Fibroblast of lung (primary cell): ENCODE measurements at places on chromosomes 13 and 19. TPM values are rescaled to one million over a fixed set of nuclear protein-coding genes. Genes with fewer than 3 reads are reported as not detected.
A peak's percentile ranks its signal among the peaks of the same experiment; 100 is the strongest.

The ZNF416 gene
- total RNA-seq: 6.9 and 9.2 TPM in 2 replicates

The SIGLECL1 gene
- not detected in 2 replicates for total RNA-seq

The RINL gene
- total RNA-seq: 2.6 and 3.5 TPM in 2 replicates

The USHBP1 gene
- total RNA-seq: under 0.01 TPM in 1 of 2 replicates, not detected in the other

DNA sequence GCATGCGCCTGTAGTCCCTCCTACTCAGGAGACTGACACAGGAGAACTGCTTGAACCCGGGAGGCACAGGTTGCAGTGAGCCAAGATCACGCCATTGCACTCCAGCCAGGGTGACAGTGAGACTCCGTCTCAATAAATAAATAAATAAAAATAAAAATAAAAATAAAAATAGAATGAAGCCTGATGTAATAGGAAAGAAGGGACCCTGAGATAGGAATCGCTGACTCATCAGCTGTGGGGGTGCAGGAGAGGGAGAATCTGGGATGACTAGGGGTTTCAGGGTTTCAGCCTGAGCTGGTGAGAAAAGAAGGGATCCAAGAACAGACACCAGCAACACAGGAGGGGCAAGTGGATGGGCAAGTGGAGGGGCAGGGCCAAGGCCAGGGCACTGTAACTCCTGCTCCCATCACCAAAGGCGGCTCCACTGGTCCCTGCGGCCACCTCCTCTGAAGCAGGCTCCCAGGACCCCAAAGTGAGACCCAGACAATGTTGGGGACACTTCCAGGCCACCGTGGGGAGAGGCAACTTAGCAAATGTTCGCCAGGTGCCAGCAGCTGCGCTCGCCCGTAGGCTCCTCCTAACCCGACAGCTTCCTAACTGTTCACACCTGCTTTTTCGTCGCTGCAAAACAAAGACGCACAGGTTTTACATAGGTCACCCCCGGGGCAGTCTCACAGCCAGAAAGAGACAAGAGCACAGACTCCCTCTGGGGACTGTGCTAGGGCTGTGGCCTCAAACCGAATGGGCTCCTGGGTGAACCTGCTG lies 1.2 kb downstream of the HAUS8 start:
- DNase-seq: no peak

- DNase-seq: peak; percentile 84
Measured at GRCh38 chr13:77300176-77301037, 26.5 kb downstream of the MYCBP2 start.

- DNase-seq: peak; percentile 2
Measured at GRCh38 chr19:52542984-52543664, 15.7 kb downstream of the ZNF808 start.

- DNase-seq: no peak
Measured at GRCh38 chr13:22861958-22862466, 318.8 kb upstream of the SGCG start.

GRCh38 chr19:20471431-20471830 lies 94.2 kb downstream of the ZNF737 start:
- no peak for DNase-seq

- no peak for DNase-seq
Measured at GRCh38 chr19:366951-367350, 22.4 kb upstream of the MIER2 start.

DNA sequence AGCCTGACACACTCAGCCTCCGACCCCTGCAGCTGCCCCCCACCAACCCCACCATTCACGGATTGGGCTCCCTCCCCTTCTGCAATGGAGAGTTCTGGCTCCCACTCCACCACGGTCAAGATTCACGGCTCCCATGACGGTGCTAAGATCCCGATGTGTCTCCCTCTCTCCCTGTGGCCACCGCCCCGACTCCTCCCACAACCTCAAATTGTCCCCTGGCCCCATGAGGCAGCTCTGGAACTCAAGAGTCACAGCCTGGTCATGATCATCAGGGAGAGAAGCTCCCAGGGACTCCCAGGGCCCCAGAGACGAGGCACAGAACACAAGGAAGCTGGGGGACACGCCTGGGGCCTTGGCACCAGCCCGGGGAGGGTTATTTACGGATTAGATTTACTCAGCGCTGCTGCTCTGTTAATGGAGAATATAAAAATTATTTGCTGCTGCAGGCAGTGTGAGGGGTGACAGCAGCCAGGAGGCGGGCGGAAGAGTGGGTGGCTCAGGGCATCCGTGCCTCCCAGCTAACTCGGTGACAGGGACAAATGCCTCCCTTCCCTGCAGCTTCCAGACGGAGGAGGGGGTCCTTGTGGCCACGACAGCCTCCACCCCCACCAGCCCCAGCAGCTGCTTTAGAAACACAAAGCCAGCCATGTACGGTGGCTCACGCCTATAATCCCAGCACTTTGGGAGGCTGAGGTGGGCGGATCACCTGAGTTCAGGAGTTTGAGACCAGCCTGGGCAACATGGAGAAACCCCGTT lies 184.2 kb downstream of the PTPRS start:
- no peak for DNase-seq

DNA sequence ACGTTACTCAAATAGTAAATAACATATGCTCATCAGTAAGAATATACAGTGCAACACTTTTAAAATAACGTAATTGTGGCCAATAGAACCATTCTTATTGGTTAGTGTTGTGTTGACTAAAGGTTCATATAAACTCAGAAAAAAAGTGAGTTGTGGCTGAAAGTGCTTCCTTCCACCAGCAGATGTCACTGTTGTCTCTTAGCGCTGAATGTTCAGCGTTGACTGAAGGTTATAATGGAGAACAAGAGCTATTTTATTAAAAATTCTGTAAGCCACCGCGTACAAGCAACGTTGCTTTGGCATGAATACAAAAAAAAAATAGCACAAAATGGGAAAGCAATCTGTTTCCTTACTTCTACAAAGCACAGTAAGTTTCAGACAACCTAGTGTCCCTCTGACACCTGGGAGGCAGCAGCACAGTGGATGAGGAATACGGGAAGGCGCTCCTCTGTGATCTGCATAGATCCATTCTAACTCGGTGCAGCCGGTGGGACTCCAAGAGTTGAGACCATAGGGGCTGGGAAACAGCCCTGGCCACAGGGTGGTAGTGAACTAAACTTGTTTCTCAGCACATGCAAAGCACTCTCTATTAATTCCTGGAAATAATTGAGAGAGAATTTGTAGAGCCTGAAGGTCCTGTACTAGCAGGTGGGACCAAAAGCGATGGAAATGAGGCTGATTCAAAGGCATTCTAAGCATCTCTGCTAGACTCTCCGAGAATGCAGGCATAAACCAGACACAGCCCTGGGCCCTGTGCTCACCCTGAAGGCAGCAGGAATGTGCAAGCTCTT lies 23.9 kb upstream of the OXGR1 start:
- DNase-seq: peak; percentile 49

- peak; percentile 14 for DNase-seq
Measured at GRCh38 chr13:43005460-43006236, 13.6 kb upstream of the EPSTI1 start.

DNA sequence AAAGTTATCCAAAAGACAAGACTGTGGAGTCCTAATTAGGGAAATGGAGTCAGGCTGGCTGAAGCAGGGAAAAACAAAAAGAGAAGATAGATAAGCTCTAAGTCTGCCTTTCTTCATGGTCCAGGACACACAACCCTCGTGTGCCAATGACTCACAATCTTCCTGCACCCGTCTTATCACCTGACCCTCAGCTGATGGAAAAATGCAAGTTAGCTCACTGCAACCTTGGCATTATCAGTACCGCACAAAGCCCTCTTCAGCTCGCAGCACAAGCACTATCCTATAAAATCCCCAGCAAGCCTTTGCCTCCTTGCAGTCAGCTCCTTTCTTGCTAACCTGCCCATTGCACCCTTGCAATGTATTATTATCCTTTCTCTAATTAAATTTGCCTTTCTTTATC lies 4.3 kb downstream of the OR7A5 start:
- DNase-seq: no peak

- DNase-seq: no peak
Measured at GRCh38 chr13:49649963-49650312, 21.6 kb downstream of the ARL11 start.

GRCh38 chr19:8221161-8221560 lies 12.0 kb downstream of the CERS4 start:
- DNase-seq: no peak

- DNase-seq: no peak
Measured at GRCh38 chr13:67946131-67946530, 716.0 kb upstream of the PCDH9 start.

GRCh38 chr13:47190696-47191305 lies 293.9 kb upstream of the HTR2A start:
- DNase-seq: no peak

GRCh38 chr19:48510421-48511268 lies 990 bp downstream of the LMTK3 start:
- DNase-seq: peak; percentile 52

DNA sequence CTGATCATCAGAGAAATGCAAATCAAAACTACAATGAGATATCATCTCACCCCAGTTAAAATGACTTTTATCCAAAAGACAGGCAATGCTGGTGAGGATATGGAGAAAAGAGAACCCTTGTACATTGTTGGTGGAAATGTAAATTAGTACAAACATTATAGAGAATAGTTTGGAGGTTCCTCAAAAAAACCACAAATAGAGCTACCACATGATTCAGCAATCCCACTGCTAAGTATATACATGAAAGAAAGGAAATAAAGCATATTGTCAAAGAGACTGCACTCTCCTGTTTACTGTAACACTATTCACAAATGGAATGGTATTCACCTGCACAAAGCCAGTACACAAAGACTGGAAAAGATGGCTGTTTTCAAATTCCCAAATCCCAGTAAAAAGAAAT lies 1233.7 kb downstream of the PCDH17 start:
- no peak for DNase-seq

DNA sequence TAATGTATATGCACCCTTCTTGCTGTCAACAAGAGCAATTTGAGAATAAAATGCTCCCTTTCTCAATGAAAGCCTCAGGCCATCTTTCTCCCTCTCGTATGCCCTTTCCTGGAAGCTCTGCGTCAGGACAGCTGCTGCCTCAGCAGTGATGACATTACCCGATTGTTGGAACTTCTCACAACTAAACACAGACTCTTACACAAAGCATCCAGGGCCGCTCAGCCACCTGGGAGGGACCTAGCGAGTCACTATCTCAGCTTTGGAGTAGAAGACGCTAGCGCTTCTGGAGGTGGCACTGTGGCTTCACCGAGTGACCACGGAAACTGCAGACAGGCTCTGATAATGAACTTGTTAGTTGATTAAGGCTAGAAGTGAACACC lies 153.2 kb upstream of the SOX1 start:
- DNase-seq: no peak

GRCh38 chr13:53241891-53242348 lies 213.3 kb downstream of the OLFM4 start:
- DNase-seq: no peak

DNA sequence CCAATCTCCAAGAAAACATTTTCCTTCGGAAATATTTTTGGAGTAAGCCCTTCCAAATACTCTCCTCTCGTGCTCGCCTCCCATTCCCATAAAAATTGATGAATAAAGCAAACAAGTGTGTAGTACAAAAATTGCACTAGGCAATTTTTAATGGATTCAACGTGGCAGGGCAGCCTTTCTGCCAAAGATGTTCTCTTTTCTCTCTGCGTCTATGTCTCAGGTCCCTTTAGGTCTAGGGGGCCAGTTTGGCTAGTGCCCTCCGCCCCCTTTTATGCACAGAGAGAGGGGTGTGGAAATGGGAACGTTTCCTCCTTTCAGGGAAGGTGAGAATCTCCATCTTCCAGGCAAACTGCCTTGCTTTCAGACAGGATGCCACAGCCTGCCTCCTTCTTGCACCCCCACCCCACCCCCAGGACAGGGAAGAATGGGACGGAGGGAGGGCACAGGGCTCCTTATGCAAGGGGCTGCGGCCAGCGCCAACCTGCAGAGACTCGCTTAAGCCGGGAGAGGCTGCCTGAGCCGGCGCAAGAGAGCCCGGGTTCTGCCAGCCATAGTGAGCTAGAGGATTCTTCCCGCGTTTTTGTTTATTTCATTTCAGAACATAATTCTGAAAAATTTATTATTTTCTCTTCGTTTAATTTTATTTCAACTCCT lies 2.7 kb upstream of the ZIC2 start:
- DNase-seq: no peak

DNA sequence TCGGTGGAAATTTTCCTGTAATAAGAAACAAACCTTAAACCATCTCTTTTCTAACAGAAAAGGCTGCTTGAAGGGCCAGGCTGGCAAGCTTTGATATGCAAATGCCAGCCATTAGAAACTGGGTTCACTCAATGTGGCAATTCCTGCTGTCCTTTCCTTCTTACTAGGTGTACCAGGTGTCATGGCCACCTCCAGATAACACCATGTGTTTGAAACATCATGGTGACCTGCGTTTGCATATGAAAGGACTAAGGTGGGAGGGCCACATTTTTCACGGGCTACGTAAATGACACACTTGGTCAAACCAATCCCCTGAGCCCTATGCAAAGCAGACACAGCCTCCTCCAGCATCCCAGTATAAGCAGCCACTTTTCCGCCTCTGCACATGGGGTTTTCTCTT lies 789.1 kb upstream of the SLITRK5 start:
- DNase-seq: no peak

- peak; percentile 18 for DNase-seq
Measured at GRCh38 chr13:37163641-37164265, 58.3 kb upstream of the CSNK1A1L start.

DNA sequence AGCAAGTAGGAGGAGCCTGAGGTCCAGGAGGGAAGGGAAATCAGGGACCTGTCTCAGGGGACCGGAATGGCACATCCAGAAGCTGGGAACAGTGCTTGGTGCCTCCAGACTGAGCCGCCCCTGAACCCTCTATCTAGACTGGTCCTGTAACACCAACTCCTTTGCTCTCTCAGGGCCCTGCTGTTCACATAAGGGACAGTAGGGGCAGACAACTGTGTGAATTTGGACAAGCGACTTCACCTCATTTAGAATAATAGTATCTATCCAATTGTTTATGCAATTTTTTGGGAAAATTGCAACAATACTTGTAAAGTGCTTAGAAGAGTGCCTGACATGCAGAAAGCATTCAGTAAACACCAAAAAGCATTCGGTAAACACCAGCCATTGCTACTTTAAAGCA lies 14.0 kb downstream of the SYMPK start:
- no peak for DNase-seq

GRCh38 chr13:73054712-73055111 lies 4.1 kb upstream of the KLF5 start:
- DNase-seq: no peak

DNA sequence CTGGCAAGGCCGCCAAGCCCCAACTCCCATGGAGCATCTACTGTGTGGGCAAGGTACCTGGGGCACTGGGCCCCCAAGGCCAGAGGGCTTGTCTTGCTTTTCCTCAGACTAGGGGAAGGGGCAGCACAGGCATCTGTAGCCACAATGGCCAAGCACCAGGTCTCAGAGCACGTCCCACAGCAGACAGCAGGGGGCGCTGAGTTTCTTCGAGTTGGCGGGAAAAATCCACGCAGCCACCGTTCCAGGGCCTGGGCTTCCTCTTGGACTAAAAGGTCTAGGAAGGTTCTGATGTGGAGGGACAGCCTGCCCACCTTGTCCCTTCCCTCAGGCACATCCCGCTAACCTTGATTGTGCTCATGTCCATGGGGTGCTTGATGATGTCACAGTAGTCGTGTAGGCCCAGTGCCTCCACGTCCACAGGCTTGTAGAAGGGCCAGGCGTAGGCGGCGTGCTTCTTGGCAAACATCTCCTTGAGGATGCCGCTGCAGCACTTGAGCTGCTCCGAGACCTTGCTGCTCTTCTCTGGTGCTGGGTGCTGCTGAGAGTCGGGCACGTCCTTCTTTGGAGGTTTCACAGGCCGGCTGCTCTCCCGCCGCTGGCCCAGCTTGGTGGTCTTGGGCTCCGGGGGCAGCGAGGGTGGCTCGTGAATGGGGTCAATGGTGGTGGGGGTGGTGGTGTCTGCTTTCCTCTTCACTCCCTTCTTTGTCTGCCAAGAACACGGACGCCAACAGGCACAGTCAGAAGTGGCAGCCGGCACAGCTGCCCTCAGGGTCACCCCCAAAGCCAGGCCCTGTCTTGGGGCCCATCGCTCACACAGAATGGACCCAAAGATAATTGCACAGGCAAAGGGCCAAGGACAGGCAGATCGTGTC lies 32.0 kb upstream of the EPHX3 start:
- DNase-seq: peak; percentile 79
